Stromal cell of bone marrow (primary cell): ENCODE measurements at places on chromosomes 12 and 14.

DNA sequence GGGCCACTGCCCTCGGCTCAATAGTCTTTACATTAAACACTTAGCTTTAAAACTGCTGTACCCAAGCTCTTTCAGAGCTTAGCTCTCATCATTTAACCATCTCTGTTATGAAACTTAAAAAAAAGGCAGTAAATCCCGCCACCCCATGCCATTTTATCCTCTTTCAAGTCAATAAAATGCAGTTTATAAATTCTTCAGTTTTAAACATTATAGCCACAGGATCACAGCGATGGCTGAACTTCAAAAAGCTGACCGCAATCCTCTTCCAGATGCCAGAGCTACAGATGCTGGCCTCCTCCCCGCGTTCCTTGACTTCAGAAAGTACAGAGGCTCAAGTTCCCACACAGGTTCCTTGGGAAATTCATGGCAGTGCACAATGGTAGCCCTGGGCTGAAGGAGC, 4.2 kb downstream of the OR10G3 start:
- no peak for DNase-seq

- peak; percentile 20 for DNase-seq
Observed at GRCh38 chr14:83826838-83827237, 1703.1 kb upstream of the FLRT2 start.

DNA sequence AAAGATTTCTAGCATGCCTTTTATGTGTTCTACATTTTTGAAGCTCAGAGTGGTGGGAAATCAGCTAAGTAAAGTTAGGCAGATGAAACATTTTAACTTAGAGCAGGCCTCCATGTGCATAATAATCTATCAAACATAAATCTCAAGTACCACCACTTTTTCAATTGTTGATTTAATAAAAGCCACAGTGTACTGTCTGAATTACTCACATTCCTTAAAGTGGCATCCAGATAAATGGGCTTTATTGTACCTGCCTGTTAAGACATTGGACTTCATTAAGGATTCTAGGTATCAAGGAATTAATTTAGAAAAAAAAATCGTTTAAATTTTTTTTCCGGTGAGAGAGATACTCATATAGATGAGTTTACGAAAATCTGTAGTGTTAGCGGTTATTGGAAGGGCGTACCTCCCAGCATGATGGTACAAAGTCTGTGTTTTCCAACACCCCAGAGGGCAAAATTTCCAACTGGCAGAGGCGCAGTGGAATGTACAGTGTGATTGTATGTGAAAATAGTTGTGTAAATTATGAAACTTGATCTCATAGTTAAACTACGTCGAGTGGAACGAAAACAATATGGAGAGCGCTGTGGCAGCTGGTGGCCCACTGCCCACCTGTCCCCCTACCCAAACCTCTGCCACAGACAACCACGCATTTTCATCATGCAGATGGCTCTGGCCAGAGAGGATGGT, 25.0 kb downstream of the ELK3 start:
- DNase-seq: no peak

- no peak for DNase-seq
Observed at GRCh38 chr12:92110083-92110640, 35.5 kb downstream of the BTG1 start.

- no peak for DNase-seq
Observed at GRCh38 chr12:67772267-67773169, 124.0 kb downstream of the DYRK2 start.

DNA sequence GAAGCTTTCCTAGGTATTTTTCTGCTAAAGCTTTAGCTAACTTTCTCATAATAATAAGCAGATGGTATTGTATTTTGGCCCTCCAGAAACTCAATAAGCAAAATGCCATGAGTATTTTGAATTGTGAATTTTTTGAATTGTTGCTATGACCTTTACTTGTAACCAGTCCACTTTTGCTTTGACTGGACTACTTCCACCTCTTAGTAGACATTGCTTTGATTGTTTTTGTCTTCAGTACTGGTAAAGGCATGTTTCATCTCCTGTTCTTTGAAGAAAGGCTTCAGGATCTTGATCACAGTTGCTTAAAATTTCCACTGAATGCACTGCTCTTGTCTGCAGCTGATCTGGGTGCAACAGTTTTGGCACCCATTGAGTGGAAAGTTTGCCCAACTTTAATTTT, 102.3 kb downstream of the TRMT5 start:
- peak; percentile 31 for DNase-seq

DNA sequence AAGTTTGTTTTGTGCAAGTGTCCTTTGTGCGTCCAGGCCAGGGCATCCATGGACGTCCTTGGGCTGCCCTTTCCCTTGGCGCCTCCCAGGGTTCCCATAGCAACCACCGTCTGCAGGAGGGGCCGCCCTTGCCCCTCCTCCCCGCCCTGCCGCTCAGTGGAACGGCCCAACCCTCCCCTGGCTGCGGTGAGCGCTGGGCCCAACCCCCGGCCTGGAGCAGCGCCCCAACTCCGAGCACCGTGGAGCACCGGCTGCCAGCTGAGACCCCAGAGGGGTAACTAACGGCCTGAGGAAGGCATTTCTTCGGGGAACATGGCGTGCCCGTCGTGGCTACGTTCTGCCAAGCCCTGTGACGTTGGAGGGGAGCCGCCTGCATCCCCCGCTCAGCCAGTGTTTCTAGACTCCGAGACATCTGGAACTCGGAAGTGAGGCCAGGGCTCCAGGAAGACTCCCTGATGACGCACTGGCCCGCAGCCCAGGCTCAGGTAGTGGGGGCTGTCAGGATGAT, 5.3 kb upstream of the ACACB start:
- peak; percentile 75 for DNase-seq

- no peak for DNase-seq
Observed at GRCh38 chr12:87405918-87406317, 623.3 kb downstream of the C12orf50 start.

DNA sequence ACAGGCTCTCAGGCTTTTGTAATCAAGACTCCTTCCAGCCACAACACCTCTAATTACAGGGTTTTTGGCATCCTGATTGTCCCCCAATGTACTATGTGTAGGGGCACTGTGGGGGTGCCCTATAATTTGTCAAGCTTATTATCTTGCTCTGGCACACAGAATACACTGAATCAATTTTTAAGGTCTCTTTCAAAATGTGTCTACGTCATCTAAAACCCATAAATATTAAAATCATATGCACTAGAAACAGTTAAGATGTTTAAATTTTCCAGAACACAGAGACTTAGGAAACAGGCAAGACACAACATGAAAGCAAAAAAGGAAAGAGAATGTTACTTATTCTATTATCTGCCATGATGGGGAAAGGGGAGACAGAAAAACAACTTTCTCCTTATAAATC, 665.7 kb downstream of the NRXN3 start:
- no peak for DNase-seq

DNA sequence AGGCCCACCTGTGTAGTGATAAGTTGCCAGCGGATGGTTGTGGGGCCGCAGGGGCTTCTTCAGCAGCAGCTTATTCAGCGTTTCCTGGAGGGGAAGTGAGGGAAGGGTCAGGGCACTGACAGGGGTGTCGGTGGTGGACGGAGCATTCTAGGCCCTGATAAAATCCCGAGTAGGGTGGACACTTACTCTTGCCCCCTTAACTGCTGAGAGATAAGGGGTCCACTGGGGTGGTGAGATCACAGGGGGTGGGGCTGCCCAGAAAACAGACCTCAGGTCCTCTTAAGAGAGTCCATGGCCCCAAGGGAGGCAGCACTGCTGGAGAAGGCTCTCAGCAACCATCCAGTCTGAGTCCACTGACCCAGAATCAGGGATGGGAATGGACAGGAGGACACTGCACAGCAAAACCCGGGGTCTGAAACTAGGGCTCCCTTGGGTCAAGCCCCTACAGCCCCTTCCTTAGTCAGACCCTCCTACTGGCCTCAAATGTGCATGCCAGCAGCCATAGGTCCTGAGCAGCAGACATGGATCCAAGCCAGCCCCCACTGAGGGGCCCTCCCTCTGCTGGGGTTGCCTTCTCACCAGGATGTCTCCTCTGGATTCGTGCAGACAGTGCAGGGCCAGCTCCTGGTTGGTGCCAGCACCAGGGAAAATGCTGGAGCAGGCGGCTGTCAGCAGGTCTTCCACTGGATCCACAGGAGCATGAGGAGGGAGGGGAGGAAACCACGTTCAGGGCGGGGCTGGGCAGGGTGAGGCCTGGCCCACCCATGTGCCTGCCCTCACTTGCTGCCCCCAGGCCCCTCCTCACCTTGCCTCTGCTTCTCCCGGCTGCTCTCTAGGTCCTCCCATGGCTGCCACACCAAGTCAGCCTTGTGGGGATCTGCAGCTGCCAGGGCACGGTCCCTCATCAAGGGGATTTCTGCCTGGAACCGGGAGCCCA, 12.1 kb upstream of the PNMA1 start:
- no peak for DNase-seq

- peak; percentile 47 for DNase-seq
Observed at GRCh38 chr14:32593290-32593942, 264.3 kb downstream of the AKAP6 start.

GRCh38 chr12:109880938-109881337, 597 bp upstream of the GLTP start:
- no peak for DNase-seq

- no peak for DNase-seq
Observed at GRCh38 chr12:51661836-51662235, 70.8 kb downstream of the SCN8A start.

GRCh38 chr14:72699852-72700257, 194.0 kb downstream of the DPF3 start:
- peak; percentile 90 for DNase-seq

GRCh38 chr12:41634091-41634490, 446.0 kb downstream of the PDZRN4 start:
- no peak for DNase-seq

GRCh38 chr12:46458500-46459102, 86.0 kb upstream of the SLC38A2 start:
- no peak for DNase-seq

- no peak for DNase-seq
Observed at GRCh38 chr14:103550451-103551337, 11.8 kb downstream of the BAG5 start.

DNA sequence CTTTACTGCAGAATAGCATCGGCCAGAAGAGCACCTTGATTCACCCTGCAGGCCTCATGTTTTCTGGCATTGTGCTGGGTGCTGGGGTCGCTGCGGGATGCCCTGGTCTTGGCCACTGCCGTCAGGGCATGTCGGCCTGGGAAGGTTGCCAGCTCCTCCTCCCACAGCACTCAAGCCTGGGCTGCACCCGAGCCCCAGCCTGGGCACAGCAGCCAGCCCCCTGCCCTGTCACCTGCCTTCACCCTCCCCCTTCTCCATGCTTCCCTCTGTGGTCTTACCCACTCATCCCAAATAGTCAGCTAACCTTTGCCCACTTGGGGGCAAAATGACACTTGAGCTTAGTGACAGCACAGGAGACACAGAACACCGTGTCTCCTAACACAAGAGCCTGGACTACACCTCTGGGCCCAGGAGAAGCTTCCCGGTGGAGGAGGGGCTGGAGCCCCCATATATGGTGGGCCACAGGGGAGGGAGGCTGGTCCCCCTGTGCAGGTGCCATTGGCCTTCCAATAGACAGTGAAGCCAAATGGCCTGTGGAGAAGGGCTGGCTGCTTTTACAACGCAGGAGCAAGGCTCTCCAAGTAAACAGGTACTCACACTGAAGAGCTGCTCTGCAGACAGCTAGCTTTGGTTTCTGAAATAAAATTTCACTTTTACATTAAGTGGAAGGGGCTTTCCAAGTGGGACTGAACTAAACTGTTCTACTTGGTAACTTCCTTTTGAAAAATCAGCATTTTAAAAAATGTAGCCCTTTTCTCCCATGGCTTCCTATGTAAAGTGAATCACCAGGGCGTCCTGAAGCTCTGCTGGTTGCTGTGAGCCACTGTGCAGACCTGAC, 51.2 kb upstream of the AMN start:
- no peak for DNase-seq

GRCh38 chr12:51013441-51013840, 12.7 kb downstream of the SLC11A2 start:
- no peak for DNase-seq

GRCh38 chr12:83700838-83701237, 1014.1 kb downstream of the TMTC2 start:
- no peak for DNase-seq

DNA sequence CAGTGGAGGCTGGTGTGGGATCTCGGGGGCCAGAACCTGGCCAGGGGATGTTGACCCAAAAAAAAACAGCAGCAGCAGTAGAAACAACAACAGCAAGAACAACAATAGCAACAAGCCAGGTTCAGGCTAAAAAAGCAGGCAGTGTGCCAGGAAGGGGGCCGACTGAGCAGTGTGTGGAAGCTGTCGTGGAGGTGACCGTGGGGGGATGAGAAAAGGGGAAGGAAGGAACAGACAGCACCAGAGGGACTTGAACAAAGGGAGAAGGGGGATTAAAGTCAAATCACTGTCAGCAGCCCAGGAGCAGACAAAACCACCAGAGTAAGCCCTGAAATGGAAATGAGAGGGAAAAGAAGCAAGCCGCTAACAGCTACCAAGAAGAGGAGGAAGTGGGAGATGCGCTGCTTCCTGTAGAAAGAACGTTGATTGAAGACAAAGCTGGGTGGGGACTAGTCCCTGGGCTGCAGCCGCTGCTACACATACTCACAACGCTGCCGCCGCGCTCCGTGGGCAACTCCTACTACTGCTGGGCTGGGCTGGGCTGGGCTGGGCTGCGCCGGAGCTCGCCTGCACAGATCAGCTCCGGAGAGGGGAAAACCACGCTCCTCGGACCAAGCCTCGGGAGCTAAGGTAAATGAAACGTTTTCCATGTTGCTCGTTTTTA, at the start of gene GNG2:
Gene GNG2 (plus strand): TSS at position 449 of the 661 bp plus-strand sequence. CDS start 90,067 bp downstream, outside the sequence.
- peak; percentile 65 for DNase-seq

DNA sequence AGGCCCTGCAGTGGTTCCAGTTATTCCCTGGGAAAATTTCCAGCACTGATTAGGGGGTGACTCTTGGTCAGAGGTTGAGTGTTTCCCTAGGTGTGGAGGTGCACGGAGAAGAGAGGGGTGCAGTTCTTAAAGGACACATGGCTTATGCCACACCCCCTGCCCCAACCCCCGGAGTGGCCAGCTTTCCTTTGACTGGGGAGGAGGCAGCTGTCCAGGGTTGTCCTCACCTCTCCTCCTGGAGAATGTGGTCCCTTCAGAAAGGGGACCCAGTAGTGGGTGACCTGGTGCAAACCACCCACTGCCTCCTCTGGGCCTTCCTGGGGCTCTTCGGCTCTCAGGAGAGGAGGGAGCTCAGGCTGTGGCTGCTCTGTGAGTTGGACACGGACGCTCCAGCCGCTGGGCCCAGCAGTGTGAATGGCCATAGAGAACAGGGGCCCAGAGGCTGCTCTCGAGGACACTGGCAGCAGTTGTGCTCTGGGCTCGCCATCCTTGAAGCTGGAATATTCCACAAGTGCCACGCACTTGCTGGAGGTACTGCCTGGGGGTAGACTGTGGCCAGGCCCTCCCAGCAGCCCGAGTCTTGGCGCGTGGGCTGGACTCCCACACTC, 13.6 kb downstream of the PACS2 start:
- DNase-seq: no peak

- peak; percentile 57 for DNase-seq
Observed at GRCh38 chr14:31059152-31059924, 33.2 kb upstream of the STRN3 start.

- no peak for DNase-seq
Observed at GRCh38 chr12:106790020-106790419, 15.5 kb downstream of the RIC8B start.
